Psoas muscle (tissue), 8 donors: ENCODE measurements at places on chromosomes 1 and 21. TPM values are rescaled to one million over a fixed set of nuclear protein-coding genes. Genes with fewer than 3 reads are reported as not detected.

The C1orf141 gene
- total RNA-seq: not detected

The IRF6 gene
- not detected for total RNA-seq

The BTG2 gene
- 83.0 TPM for total RNA-seq

The GBP2 gene
- total RNA-seq: 26.8 TPM

The PDZK1IP1 gene
- 0.52 TPM for total RNA-seq

- DNase-seq: peak; percentile 35
These were observed 105.7 kb downstream of the PRDM16 start for GRCh38 chr1:3174487-3175247.

DNA sequence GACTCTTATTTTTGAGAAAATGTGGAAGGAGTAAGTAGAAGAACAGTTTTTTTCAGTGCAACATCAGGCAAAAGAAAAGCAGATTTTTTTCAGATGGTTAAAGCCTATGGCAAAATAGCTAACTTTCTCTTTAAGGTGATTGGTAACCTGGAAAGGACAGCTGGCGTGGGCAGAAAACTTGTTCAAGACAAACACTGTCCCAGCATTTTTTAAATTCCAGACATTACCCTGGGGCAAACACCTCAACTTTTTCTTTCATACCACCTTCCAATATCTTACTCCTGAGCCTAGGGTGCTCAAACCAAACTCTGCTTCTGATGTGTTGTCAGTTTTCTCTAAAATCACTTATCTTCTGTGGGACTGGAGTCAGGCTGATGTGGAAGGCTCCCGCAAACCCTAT lies 2.7 kb upstream of the LEPR start:
- DNase-seq: no peak

- DNase-seq: no peak
These were observed 121.9 kb downstream of the MATN1 start for GRCh38 chr1:30601316-30602085.

- DNase-seq: no peak
These were observed 7.3 kb downstream of the GSTM5 start for GRCh38 chr1:109719337-109719837.

DNA sequence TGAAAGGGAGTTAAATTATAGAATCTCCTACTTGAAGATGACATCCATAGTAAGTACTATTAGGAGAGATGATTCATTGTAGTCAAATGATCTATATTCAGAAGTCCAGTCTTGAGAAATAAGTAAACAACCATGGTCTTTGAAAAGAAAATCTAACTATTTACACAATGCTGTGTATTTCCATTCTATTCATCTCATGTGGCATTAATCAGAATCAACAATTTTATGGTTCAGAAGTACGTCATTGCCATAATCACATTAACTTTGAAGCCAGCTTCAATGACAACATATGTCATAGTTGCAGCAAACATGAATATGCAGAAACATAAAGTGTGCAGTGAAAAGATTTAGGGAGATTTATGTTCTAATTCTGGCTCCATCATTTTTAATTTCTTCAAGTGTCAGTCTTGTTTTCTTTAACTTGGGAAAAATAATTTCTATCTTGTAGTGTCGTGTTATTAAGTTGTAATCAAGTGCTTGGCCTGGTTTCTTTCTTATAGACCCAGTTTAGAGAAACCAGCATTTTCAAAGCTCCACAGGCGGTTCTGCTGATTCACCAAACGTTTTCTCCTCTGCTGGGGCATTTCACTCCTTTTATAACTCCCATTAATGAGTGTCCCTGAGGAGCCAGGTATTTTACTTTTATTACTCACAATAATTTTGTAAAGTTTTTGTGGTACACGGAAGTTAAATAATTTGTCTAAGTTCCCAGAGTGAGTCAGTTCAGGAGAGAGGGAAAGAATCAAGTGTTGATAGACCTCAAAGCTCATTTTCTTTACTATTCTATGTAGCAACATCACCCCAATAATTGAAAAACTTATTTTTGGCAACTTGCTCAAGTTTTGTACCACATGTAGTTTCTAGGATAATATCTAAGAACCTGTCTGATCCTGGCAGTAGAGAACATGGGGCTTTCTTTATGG lies 35.9 kb upstream of the PTGS2 start:
- no peak for DNase-seq

DNA sequence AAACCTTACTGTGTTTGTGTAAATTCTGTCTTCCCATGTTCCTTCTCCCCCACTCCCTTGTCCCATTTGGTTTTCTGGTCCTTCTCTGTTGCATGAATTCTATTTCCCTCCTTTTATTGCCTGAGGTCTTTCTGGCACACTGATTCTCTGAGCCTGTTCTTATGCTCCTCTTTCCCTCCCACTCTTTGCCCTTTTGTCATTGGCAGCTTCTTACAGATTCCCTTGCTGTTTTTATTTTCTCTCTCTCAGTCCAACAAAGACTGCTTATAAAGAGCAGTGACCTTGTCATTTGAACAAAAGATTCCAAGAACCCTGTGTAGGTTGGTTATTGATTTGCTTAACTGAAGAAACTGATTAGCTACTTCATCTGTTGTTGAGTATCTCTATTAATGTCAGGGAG lies 49.7 kb downstream of the GPR52 start:
- DNase-seq: no peak

GRCh38 chr1:86429835-86430234 lies 5.9 kb downstream of the CLCA2 start:
- DNase-seq: no peak

DNA sequence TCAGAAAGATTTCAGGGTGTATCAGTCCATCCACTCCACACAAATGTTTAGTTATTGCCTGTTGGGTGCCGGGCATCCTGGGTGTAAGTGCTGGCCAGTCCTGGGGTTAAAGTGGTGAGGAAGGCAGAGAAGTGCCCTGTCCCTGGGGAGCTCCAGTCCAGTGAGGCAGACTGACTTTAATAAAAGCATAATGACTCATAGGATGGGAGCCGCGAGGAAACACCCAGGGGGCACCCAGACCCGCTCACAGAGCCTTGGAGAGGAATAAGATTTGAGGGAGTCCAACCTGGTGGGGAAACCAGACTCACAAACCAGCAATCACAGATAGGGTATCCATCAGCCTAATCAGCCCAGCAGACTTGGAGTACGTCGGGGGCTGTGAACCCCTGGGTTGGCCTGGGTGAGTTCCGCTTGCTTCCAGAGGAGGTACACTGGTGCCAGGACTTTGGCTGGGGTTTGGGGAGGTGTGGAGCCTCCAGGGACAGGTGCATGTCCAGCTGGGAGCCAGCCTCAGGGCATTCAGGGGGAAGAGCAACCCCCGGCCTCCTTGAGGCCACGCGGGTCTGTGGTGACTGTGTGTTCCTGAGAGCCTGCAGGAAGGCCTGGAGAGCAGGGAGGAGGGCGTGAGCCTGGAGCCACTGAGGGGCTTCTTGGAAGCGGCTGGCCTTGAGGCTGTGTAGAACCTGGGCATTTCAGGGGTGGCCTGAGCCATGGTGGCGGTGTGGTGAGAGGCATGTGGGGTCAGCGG lies 3.7 kb downstream of the PEAR1 start:
- no peak for DNase-seq

GRCh38 chr1:36650200-36651065 lies 167.7 kb upstream of the CSF3R start:
- peak; percentile 55 for DNase-seq

- DNase-seq: no peak
These were observed 65.5 kb downstream of the PRKAA2 start for GRCh38 chr1:56710646-56711045.

GRCh38 chr1:170460001-170460400 lies 72.0 kb upstream of the GORAB start:
- DNase-seq: no peak

DNA sequence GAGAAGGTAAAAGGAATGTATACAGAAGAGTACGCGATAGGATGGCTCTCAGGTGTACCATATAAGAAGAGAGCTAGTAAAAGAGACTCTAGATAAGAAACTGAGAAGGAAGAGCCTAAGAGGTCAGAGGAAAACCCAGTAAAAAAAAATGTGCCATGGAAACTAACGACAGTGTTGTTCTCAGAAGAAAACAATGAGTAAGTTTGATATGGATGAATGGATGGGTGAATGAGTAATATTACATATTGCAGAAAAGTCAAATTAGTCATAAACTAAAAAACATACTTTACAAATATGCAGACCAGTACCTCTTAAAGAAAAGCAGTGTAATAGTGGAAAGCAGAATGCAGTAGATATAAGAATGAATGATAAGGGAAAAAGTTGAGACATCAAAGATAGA lies 316.2 kb downstream of the HMCN1 start:
- DNase-seq: no peak

GRCh38 chr1:30143517-30143916 lies 579.9 kb downstream of the MATN1 start:
- no peak for DNase-seq

- no peak for DNase-seq
These were observed 276.4 kb upstream of the PLXNA2 start for GRCh38 chr1:208520438-208521099.

DNA sequence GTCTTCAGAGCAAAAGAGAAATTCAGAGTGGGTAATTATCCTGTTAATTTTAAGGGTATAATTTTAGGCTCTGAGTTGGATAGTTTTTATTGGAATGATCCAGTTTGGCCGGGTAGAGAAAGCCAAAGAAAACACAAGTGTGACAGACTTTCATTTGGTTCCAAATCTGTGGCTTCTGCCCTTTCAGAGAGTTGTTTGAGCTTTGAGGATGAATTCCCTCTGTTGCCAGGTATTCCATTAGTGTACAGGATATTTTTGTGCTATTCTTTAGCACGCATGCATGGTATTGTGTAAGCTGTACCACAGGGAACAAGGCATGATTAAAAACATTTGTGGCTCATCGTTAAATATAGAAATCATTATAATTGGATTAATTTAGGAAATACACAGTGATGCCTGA lies 384.4 kb downstream of the ADGRL2 start:
- no peak for DNase-seq

DNA sequence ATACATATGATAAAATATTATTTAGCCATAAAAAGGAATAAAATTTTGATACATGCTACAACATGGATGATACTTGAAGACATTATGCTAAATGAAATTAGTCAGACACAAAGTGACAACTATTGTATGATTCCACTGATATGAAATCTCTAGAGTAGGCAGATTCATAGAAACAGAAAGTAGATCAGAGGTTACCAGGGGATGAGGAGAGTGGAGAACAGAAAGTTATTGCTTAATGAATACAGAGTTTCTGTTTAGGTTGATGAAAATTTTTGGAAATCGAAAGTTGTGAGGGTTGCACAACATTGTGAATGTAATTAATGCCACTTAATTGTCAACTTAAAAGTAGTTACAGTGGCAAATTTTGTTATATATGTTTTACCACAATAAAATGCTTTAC lies 315.7 kb upstream of the USP25 start:
- no peak for DNase-seq

GRCh38 chr1:207659545-207660153 lies 14.7 kb downstream of the CR1L start:
- DNase-seq: no peak

DNA sequence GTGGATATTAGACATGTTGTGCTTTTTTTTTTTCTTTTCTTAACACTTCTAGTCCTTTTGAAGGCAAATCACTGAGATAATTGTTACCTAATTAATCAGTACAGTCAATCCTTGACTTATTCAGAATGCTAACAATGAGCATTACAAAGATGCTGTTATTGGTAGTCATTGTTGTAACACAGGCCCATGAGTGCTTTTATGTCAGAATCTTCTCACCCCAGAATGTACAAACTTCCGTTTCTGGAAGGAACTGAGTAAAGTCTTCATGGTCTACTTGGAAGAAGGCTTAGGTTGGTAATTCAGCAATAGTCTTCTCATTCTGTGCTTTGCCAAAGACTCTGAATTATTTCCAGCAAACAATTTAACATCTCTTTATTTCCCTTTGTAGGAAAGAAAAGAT lies 3.1 kb downstream of the KCNK1 start:
- DNase-seq: no peak

DNA sequence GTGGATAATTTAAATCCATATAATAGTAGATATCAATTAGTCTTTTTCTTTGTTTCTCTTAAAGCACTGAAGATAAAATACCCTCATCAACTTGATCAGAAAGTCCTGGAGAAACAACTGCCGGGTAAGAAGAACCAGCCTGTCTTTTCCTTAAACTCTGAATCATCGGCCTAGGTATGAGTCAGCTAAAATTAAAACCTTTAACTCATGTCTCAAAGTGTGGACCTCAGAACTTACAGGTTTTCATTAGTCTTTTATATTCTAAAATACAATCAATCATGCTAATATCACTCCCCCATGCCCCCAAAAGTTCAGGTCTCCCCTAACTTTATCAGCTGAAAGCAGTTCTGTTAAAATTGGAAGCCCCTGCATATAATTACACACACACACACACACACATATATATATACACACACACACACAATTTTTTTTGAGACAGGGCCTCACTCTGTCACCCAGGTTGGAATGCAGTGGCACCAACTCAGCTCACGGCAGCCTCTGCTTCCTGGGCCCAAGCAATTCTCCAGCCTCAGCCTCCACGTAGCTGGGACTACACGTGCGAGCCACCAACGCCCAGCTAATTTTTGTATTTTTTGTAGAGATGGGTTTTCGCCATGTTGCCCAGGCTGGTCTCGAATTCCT lies 61.3 kb downstream of the B3GALNT2 start:
- DNase-seq: no peak

- no peak for DNase-seq
These were observed 117.7 kb downstream of the ERG start for GRCh38 chr21:38380481-38381137.

DNA sequence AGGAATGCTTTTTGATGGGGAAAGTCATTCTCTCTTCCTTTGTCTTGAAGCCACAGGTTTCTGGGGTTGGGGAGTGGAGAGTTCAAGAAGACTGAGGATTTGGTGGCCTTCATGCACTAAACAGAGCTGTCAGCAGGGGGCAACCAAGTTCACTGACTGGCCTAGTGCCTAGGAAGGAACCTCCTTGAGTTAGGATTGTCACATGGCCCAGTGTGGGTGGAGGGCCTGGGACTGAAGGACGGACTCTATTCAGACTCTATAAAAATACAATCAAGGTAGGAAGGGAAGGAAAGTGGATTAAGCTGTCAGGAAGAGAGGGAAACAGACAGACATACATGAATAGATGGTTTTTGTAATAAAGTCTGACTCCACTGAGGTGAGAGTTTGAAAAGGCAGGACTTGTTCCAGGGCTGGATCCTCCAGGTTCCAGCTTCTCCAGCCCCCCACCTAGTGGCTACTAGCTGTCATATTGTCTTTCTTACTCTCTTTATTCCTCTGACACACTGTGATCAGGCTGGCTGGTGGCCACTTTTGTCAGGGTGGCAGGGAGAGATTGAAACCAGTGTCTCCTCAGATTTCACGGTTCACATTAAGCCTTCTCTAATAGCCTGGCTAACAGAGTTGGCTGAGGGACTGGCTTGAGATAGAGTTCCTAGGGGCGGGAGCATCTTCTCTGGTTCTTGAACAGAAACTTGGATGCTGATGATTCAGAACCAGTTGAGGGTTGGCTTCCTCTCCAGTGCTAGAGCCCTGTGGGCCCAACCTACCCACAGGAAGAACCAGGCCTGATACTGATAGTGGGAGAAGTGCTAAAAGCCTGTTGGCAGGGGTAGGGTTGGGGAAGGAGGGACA lies 4.1 kb upstream of the SH3BGRL3 start:
- peak; percentile 86 for DNase-seq
